GM23248 (cell line): ENCODE measurements at places on chromosomes 1 and 21. TPM values are rescaled to one million over a fixed set of nuclear protein-coding genes. Genes with fewer than 3 reads are reported as not detected.

The C1orf116 gene
- polyA plus RNA-seq: not detected in 2 replicates

The GSTM1 gene
- not detected in 2 replicates for polyA plus RNA-seq

- DNase-seq: peak; percentile 54
These were observed 6.6 kb downstream of the PAPPA2 start for GRCh38 chr1:176469450-176470010.

GRCh38 chr1:15616373-15617172 is 685 bp upstream of the DDI2 start:
- DNase-seq: peak; percentile 53

DNA sequence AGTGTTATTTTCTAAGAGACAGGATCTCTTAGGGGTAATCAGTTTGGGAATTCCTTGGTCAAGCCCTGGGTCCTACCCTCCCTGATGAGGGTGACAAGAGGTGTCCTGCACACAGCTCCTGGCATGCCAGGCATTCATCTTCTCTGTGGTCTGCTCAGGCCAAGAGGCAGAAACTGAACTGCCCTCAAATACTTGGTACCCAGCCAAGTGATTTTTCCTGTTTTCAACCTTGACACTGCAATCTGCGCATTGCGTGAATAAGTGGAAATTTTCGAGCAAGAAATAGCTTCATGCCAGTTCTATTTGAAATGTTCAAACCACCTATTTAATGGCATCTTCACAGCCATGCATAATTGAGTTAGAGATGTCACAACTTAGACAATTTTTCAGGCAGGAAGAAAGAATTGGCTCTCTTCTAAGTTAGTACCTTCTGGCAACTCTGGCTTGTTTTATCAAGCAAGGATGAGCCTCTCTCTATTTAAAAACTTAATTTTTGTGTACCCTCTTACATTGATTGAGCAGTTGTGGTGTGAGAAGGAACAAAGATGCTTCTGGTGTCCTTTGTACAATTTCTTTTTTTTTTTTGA is 27.0 kb downstream of the DNM3 start:
- DNase-seq: no peak

DNA sequence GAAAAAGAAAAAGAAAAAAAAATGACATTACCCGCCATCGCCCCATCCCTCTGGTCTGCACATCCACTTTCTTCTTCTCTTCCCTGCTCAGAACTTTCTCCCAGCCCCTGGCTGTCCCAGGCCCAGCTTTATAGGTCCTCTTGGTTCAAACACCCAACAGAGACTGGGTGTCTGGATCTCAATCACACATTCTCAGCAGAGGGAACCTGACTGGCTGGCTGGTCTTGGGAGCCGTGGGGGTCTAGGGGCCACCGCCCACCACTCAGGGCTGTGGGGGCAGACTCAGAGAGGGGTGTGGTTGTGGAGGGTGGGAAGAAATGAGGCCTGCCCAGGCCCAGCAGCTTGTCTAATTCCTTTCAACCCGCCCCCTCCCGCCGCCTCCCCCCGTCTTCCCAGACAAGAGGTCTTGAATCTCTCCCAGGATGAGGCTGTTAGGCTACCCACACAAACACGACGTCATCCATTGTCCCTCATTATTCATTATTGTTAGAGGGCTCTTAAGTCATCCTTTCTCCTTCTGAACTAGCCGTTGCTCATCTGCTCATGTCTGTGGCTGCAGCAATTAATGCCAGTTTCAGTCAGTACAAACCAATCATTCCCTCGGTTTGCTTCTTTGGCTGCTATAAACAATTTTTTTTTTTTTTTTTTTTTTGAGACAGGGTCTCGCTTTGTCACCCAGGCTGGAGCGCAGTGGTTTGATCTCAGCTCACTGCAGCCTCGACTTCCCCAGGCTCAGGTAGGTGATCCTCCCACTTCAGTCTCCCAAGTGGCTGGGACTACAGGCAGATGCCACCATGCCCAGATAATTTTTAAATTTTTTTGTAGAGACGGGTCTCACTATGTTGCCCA is 40.6 kb upstream of the CLIC4 start:
- DNase-seq: peak; percentile 94

DNA sequence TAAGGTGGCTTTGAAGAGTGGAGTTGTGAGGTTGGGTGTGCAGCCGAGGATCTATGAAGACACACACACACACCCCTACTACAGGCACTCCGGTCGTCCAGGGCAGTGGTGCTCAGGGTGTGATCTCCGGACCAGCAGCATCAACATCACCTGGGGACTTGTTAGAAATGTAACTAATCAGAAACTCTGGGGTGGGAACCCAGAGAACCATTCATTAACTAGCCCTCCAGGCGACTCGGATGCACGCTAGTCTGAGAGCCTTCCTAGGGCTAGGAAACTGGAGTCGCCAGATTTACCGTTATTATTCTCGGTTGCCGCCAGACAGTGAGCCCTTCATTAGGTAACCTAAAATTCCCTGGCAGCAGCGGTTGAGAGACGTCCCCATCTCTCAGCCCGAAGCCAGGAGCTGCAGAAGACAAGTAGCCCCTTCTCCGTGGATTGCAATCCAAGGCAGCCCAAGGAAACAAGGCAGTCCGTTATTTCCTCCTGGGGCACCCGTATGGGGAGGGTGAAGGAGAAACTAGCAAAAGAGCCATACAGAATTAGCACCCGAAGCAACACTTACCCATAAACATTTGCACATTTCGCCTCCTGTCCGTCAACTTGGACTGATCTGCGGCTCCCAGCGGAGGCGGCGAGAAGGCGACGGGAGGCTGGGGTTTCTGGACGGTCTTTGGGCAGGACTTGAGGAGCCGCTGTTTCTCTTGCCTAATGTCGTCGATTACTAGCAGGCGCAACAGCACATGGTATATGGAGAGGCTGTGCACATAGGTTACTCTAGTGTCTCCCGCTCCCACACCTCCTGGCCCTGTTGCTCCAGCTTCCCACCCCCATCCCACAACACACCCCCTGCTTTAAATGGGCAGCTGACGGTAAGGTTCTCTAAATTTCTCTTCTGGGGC is 2.9 kb upstream of the CCN1 start:
- DNase-seq: peak; percentile 92

- DNase-seq: no peak
These were observed 97.7 kb downstream of the AJAP1 start for GRCh38 chr1:4752059-4752458.
